Motor neuron (in vitro differentiated cells): ENCODE measurements at places on chromosomes 7 and 10.

DNA sequence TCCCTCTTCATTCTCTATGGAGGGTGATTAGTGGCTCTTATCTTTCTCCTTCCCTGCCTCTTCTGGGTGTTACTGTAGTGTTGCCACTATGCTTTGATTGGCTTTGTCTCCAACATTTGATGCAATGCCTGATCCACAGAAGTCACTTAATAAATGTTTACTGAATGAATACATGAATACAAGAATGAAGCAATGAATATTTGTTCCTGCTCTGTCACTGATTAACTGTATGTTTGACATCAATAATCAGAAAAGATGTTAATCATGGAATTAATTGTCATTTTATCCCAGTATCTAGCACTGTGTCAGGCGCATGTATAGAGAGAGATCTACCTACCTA lies 4.3 kb downstream of the ANK3 start:
- ATAC-seq: no peak

GRCh38 chr7:149735181-149735602 lies 38.2 kb downstream of the ZNF467 start:
- no peak for ATAC-seq

DNA sequence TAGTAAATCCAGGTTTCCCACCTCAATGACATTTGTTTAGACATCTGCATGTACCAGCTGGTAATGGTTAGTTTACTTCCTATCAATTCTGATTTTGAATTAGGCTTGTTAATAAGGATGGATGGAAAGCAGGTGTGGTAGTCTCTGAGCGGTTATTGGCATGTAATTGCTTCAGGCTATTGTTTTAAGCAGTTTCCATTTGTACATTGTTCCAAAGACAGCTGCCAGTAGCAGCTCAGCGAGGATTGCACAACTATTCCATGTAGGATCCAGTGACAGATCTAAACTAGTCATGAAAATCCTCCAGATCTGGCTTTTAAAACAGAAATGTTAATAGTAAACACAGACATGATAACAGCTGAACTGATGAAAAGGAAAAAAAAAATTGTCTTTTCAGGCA lies 436.0 kb upstream of the ADARB2 start:
- ATAC-seq: no peak

GRCh38 chr10:89138755-89139490 lies 68.2 kb downstream of the CH25H start:
- ATAC-seq: no peak

- peak; percentile 28 for ATAC-seq
Measured at GRCh38 chr7:100603726-100604027, 1.5 kb downstream of the PCOLCE start.

- ATAC-seq: no peak
Measured at GRCh38 chr10:35554036-35554435, 51.1 kb upstream of the GJD4 start.

DNA sequence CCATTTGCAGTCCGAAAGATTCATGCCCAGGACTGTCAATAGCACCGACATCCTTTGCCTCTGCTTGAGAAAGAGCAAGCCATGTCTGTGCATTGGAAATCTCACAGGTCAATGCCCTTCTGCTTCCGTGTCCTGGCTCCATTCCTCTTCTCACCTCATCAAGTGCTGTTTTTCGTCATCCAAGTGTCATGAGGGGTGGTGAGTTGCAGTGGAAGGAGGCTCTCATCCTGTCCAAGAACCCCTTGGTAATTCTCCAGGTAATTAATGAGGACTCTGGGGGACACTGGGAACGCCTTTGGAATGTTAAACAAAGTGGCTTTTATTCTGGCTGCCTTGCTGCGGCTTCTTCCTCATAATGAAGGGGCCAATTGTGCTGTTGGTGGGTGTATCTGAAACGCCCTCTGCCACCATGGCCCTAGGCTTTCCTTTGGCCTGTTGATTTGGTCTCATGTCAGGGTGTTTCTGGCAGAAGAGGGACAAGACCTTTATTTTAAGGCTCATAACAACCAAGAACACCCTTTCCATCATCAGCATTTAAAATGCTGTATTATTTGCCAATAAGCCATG lies 57.7 kb downstream of the PPP1R3C start:
- ATAC-seq: no peak

- ATAC-seq: peak; percentile 98
Measured at GRCh38 chr7:7761974-7762779, 43.8 kb upstream of the RPA3 start.

DNA sequence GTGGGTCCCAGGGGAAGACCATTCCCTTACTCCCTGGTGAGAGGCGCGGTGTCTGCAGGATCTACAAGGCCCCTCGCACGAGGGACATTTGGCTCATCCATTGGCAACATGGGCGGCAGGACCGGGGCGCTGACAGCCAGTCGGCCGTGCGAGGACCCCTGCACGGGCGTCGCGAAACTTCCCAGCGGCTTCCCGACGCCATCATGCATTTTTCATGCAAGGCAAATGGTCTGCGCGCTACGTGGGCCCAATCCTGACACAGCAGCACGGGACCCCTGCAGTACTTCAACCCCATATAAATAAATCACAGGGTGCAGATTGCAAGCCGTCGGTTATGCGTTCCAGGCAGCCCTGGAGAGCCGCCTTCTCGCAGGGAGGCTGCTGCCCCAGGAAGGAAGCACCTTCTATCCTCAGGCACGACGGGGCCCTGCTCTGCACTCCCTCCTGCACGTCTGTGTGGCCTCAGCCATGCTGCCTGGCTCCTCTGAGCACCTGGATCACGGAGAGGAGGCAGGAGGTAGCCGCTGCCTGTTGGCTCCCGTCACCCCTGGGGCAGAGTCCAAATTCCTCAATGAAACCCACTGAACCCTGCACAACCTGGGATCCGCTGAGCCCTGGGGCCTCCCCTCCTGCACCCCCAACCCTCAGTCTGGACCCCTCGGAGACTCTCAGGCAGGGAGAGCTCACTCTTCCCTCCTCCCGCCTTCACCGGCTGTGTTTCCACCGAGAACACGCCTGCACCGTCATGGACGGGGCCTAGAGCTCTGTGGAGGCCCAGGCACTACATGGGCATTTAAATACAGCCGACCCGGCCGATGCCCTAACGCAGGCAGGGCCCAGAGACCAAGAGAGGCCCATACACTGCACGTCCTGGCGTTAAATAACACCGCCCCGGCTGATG lies 90.5 kb downstream of the PDGFA start:
- ATAC-seq: no peak

DNA sequence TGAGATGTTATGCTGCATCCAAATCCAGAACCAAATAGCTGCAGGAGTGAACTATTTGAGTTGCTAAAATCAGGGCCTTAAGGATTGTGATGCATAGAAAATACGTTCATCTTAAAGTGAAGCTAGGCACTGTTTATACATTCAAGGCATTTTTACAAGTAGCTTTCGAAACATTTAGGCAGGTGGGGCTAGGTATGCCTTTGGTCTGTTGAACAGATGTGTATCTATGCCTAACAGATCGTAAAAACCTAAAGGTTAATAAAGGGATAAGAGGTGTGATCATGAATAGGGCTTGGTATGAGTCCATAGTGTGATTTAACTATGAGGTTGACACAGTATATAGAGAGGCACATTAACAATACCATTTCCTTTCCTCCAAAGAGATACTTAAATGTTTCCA lies 262.5 kb downstream of the SEMA3D start:
- ATAC-seq: no peak

GRCh38 chr10:11261687-11262493 lies 244.2 kb downstream of the CELF2 start:
- ATAC-seq: no peak

DNA sequence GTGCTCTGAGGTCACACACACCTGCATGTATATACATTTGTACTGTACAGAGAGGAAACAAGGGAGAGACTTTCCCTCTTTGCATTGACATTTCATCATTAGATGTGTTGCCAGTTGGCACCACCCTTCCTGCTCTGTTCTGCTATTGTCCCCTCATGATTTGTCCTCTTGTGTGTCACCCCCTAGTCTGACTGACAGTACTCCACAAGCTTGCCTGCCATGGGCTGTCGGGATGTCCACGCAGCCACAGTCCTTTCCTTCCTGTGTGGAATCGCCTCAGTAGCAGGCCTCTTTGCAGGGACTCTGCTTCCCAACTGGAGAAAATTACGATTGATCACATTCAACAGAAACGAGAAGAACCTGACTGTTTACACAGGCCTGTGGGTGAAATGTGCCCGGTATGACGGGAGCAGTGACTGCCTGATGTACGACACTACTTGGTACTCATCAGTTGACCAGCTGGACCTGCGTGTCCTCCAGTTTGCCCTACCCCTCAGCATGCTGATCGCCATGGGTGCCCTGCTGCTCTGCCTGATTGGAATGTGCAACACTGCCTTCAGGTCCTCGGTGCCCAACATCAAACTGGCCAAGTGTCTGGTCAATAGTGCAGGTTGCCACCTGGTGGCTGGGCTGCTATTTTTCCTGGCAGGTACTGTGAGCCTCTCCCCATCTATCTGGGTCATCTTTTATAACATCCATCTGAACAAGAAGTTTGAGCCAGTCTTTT lies 9.4 kb downstream of the CLDN12 start:
- no peak for ATAC-seq

DNA sequence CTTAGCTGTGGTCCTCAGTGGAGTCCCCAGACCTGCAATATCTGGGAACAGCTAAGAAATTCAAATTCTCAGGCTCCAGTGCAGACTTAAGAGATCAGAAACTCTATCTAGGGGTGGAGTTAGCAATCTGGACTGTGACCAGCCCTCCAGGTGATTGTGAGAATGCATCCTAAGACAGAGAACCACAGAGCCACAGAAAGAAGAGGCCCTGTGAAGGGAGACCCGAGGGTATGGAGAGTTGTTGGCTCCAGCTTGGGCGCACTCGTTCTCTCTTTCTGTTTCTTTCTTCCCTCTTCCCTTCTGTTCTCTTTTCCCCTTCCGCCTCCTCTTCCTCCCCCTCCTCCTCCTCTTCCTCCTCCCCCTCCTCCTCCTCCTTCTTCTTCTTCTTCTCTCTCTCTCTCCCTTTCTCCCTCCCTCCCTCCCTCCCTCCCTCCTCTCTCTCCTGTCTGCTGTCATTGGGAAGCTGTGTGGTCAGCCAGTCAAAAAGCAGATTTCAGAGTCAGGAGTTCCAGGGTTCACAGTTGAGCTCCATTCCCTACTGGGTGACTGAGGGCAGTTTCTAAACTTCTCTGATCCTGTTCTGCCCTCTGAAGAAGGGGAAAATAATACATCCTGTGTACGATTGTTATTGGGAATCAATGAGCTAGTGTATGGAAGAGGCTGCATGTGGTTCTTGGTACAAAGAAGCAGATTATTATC lies 62.1 kb upstream of the STEAP1B start:
- no peak for ATAC-seq

DNA sequence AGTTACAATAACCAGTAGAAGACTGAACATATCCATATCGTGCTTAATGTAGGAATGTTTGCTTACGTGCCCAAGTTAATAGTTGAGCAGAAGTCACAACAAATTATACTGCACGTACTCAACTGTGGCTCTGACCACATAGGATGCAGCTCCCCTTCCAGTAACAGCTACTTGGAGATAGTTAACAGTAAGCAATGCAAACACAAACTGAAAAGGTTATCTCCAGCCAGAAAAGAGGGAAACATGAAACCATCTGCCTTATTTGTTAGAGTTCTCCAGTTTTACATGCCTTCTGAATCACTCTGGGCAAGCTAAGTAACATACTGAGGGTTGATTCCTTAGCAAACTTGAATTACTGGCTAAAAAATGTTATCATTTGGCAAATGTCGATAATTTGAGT lies 9.8 kb downstream of the DHX32 start:
- no peak for ATAC-seq

DNA sequence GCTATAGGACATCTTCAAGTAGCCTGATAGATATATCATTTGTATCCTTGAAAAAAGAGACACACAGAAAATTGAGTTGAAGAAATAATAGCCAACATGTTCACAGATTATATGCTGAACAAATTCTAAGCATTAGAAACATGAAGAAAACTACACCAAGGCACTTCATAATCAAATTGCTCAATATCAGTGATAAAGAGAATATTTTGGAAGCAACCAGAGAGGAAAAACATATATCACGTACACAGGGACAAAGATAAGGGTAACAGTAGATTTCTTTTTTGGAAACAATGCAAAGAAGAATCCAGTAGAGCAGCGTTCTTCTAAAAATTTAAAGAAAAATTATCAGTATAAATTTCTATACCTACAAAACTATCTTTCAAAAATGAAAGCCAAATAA lies 6.0 kb upstream of the FRMD4A start:
- ATAC-seq: no peak

GRCh38 chr7:128738570-128739047 lies 550 bp upstream of the CALU start:
- no peak for ATAC-seq

GRCh38 chr10:78165172-78165571 lies 131.5 kb downstream of the RPS24 start:
- ATAC-seq: no peak

DNA sequence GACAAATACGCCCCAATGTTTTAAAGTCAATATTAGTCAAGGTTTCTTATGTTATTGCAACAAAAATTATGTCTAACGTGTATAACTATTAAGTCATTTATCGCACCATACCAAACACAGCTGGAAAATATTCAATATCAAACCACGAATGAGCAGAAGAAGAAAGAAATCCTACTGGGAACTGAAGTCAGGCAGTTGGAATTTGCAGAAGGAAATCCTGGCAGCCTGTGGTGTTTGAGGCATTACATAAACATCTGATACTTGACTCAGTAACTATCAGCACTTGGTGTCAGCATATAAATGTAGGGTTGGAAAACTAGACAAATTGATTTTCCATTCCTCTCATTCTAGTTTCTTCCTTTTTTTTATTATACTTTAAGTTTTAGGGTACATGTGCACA lies 83.4 kb upstream of the NUPR2 start:
- no peak for ATAC-seq

DNA sequence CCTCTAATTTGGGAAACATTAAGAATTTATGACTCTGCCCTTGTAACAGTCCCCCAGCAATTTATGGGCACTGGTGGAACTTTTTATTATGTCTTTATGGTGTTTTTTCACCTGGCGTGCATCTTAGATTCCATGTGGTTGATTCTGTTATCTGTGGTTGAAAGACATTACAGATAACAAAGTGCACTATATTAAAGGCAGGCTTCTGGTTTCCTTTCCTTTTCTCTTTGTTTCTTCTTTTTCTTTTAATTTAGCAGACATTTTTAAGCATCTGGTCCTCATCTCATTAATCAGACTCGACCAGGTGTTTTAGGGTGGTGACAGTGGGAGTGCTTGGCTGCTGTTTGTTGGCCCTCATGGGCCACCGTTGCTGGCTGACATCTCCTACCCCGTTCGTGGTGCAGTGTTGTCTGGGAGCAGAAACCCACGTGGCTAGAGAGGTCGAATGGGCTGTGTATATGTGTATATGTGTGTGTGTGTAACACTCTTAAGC lies 77.4 kb downstream of the LRMDA start:
- ATAC-seq: no peak
